Vagina (tissue), 2 donors: ENCODE measurements at places on chromosomes 13 and 19.

GRCh38 chr19:32662186-32662585 is 12.8 kb downstream of the ANKRD27 start:
- DNase-seq = no peak

- no peak for DNase-seq
Observed at GRCh38 chr19:4467835-4468234, 4.3 kb upstream of the HDGFL2 start.

DNA sequence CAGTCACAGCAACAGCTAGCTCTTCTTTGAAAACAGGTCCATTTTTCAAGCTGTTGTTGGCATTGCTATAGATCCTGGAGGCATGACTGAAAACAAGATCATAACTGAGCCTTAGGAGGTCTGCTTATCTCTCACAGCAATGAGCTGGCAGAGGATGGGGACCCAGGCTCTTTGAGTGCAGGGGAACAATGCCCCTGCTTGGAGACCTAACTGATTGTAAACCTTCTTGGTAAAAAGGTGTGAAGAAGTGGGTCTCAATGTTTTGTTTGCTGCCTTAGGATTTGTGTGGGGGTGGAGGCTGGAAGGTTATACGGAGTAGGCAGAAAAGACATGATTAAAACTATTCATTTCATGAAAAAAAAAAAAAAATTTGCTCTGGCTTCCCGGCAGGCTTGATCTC is 94.6 kb downstream of the EFNB2 start:
- DNase-seq = no peak

DNA sequence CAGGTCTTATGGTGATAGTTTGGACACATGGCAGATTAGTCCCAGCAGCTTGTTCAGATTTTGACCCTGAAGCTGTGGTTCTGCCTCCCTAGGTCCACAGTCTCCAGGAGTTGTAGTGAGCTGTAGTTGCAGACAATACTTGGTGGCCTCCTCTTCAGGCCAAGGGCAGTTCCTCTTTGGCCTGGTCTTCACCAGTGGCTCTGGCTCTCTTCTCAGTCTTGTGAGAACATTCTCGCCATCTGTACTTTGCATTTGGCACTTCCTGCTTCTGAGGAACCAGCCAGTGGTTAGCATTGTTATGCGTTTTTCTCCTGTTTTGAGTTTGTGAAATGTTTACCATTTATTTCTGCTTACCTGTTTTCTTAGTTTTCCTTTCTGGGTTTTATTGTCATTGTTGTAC is 40.7 kb downstream of the PCCA start:
- no peak for DNase-seq

DNA sequence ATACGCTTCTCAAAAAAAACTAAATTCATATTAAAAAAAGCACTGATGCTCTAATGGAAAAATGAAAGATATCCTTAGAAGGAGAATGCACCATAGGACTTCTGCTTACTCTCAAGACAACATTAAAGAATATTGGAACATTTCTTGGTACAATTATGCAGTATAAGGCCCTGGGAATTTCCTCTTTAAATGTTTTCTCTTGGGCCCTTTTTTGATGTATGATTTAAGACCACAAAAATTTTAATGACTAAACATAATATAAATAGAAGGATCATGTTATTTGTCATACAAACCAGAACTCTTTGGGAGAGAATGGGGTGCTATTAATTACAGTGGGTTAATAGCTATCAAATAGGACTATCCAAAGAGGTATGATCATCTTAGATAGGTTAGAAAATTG is 403.7 kb downstream of the FGF14 start:
- DNase-seq = no peak

GRCh38 chr13:95906999-95907398 is 146.2 kb downstream of the UGGT2 start:
- DNase-seq = no peak

DNA sequence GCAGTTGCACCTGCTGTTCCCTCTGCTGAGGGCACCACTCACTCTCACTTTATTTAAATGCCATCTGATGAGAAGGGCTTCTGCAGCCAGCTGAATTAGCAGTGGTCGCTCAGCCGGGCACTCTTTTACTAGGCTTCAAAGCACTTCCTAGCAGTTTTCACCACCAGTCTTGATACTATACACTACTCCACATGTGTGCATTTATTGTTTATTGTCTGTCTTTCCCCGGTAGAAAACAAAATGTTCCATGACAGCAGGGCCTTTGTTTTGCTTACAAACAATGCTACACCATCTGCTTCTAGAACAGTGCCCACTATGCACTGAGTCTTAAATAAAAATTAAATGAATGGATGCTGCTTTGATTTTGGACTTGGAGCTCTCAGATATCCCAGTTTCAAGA is 404.9 kb downstream of the FGF14 start:
- DNase-seq = no peak

- DNase-seq = no peak
Observed at GRCh38 chr19:29880498-29881081, 61.4 kb upstream of the URI1 start.

DNA sequence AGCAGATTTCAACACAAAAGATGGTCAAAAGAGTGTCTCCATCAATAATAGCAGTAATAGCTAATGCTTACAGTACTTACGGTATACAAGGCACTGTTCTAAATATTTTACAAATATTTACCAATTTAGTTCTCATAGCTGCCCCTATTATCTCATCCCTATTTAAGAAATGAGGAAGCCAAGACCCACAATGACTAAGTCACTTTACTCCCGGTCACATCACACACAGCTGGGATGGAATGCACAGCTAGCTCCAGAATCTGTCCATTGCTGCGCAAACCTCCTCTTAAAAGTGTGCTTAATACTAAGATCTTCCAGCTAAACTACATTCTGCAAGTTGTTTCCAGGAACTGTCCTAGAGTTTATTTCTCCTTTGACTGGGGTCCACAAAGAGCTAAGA is 63.4 kb downstream of the RAP2A start:
- DNase-seq = no peak

DNA sequence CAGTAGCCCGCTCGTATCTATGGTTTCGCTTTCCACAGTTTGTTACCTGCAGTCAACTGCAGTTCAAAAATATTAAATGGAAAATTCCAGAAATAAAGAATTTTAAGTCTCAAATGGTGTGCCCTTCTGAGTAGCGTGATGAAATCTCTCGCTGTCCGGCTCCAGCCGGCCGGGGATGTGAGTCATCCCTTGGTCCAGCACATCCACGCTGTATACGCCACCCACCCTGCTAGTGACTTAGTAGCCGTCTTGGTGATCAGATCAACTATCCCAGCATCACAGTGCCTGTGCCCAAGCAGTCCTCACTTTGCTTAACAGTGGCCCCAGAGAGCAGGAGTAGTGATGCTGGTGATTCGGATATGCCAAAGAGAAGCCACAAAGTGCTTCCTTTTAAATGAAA is 40.0 kb downstream of the ZNF331 start:
- DNase-seq = no peak

DNA sequence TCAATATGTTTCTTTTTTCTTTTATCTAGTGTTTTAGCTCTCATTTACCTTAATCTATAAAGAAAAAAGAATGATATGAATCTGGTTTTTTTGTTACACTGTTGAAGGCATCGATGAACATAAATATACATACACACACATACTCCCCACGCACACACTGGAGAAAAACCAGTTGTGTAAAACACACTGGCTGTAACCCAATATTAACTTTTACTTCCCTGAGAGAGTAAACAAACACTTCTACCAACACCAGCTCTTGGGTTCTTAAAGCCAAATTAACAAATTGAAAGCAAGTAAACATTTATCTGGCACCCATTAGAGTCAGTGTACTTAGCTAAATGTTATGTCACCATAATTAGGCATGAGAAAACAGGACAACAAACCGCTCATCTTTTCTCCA is 145.7 kb downstream of the ABCC4 start:
- no peak for DNase-seq

GRCh38 chr13:110447058-110447511 is 114.4 kb downstream of the RAB20 start:
- no peak for DNase-seq

DNA sequence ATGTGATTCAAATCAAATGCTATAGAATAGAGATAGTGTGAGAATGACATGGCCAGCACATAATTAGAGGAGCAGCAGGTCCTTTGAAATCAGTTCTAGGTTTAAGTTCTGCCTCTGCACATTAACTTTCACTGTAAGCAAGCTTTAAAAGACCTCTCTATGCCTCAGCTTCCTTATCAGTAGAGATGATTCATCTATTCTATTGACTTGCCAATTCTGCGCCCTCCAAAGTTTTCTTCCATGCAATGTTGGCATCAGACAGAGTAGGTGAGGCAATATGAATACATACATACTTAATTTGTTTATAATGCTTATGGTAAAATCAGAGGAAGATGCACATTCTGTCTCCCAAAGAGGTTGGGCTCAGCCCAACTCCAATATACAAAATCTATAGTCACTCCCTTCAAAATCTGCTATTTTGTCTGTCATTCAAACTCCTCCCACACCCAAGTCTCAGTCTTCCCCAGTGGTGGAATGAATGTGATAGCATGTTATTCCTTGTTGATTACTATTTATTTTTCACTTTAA is 525.5 kb downstream of the RFC3 start:
- DNase-seq = no peak

DNA sequence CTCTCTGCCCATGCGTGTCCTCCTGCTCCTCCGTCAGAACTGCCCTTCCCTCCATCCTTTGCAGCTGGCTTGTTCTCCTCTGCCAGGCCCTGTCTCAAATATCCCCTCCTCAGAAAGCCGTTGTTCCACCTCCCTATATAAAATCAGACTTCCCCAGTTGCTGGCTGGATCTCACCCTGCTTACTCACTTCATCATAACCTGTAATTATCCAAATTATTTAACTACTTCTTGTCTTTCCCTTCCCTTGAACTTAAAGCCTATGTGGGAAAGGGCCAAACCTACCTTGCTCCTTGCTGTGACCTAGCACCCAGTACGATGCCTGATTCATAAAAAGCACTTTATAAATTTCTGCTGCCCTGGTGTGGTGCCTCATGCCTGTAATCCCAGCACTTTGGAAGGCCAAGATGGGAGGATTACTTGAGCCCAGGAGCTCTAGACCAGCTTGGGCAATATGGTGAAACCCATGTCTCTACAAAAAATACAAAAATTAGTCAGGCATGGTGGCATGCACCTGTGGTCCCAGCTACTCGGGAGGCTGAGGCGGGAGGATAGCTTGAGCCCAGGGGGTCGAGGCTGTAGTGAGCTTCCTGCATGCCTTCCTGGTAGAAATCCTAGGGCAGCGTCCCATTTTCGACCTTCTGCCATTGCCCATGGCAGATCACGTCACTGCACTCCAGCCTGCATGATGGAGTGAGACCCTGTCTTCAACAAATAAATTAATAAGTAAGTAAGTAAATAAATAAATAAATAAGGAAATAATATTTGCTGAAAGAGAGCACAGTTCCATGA is 39.5 kb upstream of the ZNF536 start:
- no peak for DNase-seq

GRCh38 chr13:101626925-101627555 is 174.6 kb downstream of the ITGBL1 start:
- DNase-seq = no peak

- no peak for DNase-seq
Observed at GRCh38 chr13:33453936-33454335, 168.4 kb upstream of the STARD13 start.

DNA sequence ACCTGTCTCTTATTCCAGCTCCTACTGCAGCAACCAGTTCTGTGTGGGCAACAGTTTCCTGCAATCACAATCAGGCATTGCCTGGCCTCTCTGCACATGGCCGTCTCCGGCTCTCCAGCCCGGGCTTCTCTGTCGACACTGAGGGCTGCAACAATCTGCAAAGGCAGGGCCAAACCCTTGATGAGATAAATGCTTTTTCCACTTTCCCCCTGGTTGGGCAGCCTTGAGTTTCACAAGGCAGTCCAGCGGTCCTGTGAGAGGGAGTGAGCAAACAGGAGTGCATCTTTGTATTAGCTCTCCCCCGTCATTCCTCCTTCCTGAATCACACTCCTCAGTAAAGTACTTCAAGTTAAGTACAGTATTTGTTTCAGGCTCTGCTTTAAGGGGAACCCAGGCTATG is 40.7 kb upstream of the VWA8 start:
- no peak for DNase-seq

DNA sequence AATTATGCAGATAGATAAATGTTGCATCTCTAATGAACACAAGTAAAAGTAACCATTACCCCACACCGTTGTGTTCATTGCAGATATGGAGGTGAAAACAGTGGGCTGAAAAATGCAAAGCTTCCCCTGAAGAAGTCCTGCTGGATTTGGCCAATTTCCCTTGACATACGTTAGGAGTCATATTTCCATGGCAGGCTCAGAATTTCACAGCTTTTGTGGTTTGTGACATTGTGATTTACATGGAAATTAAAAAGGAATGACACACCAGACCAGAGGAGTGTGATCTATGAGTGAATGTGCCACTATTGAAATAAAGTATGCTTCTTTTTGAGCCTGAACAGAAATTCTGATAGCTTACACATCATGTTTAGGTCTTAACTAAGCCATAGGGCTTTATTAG is 221.1 kb upstream of the TMTC4 start:
- DNase-seq = no peak

- DNase-seq = no peak
Observed at GRCh38 chr13:25300861-25301346, 521 bp upstream of the NUP58 start.

DNA sequence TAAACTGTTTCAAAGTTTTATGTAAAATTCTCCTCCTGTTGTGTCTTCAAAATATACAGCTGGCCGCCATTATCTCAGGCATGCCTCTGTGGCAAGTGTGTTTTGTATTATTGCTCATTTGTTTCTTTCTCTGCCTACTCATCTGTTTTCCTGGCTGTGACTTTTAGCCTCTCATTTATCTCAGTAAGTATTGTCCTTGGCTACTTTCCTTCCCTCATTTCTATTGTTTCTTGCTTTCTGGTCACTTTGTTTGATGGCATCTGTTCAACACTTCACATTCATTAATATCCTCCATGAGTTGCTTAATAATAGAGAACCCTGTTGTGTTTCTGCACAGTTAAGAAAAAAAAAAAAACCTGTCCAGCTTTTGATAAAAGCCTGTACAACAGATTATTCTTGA is 869.4 kb downstream of the PCDH17 start:
- no peak for DNase-seq

DNA sequence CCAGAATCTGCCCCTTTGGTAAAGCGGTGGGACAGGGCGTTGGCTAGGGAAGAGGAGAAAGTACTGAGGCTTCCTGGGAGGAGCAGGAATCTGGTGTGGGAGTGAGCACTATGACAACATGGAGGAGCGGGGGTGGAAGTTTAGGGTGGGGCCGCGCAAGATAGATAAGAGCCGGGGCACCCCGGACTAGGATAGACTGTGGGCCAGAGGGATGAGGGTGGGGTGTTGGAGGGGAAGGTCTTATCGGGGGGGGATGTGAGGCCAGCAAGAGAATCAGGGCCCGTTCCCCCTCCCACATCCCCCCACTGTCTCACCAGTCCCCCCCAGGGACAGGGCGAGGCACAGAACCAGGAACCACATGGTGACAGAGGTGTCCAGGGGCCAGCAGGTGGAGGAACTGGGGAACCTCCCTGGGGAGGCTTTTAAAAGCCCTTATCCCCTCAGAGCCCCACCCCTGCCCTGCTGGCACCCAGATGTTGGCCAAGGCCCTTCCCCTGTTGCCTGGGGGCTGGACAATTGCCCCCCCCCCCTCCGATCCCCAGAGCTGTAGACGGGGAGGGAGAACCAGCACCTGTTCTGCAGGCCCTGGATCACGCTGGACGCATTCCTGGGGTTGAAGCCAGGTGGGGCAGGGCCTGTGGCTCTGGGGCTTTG is at the start of gene KLK1:
TSS of gene KLK1 (minus strand) at position 399 of the 654 bp plus-strand sequence. CDS start at position 360, 39 bp downstream.
- DNase-seq = no peak

- no peak for DNase-seq
Observed at GRCh38 chr13:66567899-66568612, 662.1 kb downstream of the PCDH9 start.

- no peak for DNase-seq
Observed at GRCh38 chr13:37379841-37380240, 218.7 kb downstream of the POSTN start.
